AG10803 (cell line): ENCODE measurements at places on chromosomes 2 and 18.

- no peak for DNase-seq
Measured at GRCh38 chr2:24477229-24477628, 13.8 kb upstream of the NCOA1 start.

DNA sequence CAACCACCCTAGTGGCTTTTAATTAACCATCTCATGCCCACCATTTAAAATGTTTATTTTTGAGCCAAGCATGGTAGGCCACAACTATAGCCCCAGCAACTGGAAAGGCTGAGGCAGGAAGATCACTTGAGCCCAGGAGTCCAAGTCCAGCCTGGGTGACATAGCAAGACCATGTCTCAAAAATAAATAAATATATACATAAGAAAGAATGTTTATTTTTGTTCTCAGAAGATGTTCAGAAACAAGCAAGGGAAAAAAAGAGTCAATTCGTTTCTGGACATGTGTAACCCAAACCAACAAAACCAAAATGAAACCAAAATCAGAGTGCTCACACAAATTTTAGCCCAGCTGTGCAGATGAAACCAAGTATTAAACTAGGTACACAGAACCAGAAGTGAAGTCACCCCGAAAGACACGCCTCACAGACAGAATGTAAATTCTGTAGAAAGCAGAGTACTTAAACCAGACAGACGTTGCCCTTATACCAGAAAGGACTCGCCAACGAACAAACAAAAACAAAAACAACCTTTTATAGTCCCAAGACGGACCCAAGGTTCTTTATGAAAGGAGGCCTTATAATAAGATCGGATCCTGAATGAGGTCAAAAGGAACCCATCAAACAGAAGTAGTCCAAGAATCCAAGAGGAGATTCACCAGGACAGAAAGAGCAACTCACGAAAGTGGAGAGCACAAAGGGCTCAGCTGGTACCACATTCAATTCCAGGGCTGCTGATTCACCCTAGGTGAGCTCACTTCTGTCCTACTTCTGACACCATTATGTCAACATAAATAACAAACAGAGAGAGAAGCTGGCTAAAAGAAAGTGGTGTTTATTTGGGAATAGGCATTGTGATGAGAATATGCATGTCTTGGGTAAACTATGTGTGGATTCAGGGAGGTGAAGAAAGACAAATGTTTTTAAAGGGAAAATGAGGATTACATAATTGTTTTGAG, 31.8 kb upstream of the MTCL1 start:
- no peak for DNase-seq

- no peak for DNase-seq
Measured at GRCh38 chr2:55415300-55415699, 4.4 kb downstream of the CCDC88A start.

DNA sequence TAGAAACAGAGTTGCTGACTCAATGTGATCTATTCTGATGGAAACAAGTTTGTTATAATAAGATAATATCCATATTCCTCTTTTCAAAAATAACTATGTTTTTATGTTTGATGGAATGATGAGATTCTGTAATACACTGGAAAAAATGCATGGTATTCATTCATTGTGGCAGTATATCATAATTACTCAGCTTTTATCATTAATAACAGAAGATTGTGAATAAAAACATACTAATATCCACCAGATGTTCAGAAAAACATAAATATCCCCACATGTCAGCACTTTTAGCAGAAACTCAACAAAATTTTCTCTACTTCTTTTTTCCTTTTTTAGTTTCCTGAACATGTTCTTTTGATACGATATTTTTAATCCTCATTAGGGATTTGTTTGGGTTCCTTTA, 130.9 kb upstream of the CAVIN2 start:
- peak; percentile 17 for DNase-seq

GRCh38 chr2:132795220-132795619, 125.2 kb upstream of the LYPD1 start:
- DNase-seq = no peak

DNA sequence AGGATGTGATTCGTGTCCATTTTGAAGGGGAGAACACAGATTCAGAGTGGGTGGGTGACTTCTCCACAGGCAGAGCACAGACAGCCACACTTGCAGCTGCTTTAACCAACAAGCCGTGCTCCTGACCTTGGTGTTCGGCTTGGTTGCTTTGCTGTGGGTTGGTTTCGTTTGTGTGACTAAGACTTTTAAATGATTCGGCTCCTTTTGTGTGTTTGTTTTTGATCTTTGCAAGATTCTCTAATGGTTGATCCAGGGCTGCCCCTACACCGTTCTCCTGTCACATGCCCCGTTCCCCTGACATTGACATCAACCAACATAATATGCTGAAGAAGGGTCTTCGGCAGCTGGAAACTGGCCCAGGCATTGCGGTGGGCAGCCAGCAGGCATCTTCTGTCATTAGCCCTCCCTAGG, 95.9 kb upstream of the MBOAT2 start:
- DNase-seq = no peak

- DNase-seq = no peak
Measured at GRCh38 chr2:241720560-241720959, 13.9 kb upstream of the D2HGDH start.

GRCh38 chr2:57448816-57449215, 597.8 kb upstream of the VRK2 start:
- DNase-seq = no peak

GRCh38 chr18:39487932-39488331, 1922.3 kb upstream of the CELF4 start:
- no peak for DNase-seq

- no peak for DNase-seq
Measured at GRCh38 chr2:103169861-103170260, 408.0 kb downstream of the TMEM182 start.

DNA sequence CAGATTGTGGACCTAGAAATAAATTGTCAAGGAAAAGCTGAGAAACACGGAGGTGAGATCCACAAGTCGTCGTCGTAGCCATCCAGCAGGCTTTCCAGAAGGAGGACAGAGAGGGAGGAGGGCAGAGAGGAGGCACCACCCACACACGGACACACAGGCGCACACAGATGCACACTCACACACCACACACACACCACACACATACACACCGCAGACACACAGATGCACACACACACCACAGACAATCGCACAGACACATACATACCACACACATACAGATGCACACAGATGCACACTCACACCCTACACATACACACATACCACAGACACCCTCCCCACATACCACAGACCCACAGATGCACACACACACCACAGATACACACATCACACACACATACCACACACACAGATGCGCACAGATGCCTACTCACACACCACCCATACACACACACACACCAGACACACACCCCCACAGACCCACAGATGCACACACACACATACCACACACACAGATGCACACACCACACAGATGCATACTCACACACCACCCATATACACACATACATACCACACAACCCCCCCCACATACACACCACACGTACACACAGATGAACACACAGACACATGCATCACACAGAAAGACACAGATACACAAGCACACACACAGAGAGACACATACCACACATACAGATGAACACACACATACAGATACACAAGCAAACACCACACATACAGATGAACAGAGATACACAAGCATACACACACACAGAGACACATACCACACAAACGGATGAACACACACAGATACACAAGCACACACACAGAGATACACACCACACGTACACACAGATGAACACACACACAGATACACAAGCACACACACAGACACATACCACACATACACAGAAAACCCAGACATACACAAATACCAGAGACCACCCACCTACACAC, 12.7 kb upstream of the BOK start:
- DNase-seq = no peak

DNA sequence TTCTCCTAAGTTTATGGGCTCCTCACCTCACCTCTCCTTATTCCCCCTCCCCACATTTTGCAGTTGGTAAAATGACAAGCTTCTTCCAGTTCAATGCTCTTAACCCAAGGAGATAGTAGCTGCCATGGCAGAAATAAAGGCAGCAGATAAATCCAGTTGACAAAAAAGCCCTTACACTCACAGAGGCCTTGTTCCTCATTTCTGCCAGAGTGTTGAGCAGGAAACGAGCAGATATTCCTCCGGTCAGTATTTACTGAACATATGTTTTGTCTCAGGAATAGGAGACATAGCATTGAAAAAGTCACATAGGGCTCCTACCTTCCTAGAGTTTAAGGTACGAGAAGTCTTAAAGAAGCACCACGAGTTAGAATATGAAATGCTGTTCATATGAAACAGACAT, 493.7 kb upstream of the TNP1 start:
- DNase-seq = no peak

GRCh38 chr2:232525791-232526371, at the start of gene CHRND:
CHRND (plus strand) TSS chr2:232526160; CDS start chr2:232526216, 56 bp downstream.
- no peak for DNase-seq

GRCh38 chr2:3040496-3041140, 337.0 kb downstream of the EIPR1 start:
- no peak for DNase-seq

- DNase-seq = no peak
Measured at GRCh38 chr2:237627441-237628246, at the start of gene LRRFIP1. LRRFIP1 (plus strand) TSS chr2:237627587; CDS start chr2:237627645, 58 bp downstream.

GRCh38 chr18:44816050-44816449, 135.4 kb downstream of the SETBP1 start:
- DNase-seq = no peak

DNA sequence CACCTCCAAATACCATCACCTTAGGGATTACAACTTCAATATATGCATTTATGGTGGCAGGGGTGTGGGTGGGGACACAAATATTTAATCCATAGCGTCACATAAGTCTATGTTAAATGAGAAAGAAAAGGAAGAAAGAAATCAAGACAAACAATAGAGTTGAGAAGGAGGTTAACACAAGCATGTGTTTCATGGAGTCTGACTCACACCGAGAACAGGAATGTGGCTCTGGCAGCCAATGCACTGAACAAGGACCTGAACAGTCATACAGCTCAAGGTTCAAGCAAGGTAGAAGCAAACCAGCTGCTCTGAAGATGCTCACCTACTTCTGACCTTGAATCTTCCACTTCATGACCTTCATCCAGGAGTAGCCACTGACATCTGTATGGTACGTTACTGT, 36.2 kb upstream of the LPIN1 start:
- DNase-seq = peak; percentile 81

DNA sequence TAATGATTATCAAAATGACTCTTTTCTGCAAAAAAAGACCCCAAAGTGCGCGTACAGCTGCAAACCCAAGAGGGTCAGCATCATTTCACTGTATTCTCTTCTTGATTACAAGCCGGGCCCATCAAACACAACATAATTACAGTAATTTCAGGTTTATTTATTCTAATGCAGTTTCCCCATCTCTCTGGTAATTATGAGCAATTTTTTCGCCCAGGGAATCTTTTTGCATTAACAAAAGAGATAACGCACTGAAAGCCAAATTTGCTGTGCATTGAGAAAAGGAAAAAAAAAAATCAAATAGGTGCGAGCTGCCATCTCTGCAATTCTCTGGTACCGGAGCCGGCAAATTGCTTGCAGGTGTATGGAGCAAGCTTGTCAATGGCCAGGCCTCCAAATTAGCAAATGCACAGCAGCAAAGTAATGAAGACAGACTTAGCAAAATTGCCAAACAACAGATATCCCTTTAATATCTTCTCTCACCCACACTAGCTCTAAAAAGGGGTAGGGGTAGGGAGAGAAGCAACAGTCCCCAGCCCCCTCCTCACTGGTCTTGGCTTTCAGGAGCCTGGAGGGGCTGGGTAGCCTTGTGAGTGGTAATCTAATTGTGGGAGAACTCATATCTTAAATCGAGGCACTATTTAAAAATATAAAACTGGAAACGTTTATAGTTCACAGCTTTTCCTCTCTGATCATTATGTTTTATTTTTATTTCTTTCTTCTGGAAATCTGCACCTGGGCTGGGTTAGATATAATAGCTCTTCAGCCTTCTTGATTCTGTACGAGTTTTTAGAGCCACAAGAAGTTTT, 6.7 kb downstream of the DLX1 start:
- no peak for DNase-seq

DNA sequence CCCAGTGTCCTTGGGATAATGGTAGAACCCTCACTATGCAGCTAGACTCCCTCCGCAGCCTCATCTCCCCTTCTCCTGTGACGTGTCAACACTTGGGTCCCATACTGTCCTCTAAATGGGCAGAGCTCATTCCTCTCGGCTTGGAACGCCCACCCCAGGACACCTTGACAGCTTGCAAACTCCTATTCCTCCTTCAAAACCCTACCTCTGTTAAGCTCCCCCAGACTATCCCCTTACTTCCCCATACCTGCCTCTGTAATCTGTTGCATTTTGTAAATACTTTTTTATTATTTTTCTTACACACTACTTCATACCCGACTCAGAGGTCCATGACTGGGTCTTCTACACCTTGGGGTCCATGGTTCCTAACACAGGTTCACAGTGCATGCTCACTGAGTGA, 28.0 kb downstream of the STEAP3 start:
- DNase-seq = no peak

DNA sequence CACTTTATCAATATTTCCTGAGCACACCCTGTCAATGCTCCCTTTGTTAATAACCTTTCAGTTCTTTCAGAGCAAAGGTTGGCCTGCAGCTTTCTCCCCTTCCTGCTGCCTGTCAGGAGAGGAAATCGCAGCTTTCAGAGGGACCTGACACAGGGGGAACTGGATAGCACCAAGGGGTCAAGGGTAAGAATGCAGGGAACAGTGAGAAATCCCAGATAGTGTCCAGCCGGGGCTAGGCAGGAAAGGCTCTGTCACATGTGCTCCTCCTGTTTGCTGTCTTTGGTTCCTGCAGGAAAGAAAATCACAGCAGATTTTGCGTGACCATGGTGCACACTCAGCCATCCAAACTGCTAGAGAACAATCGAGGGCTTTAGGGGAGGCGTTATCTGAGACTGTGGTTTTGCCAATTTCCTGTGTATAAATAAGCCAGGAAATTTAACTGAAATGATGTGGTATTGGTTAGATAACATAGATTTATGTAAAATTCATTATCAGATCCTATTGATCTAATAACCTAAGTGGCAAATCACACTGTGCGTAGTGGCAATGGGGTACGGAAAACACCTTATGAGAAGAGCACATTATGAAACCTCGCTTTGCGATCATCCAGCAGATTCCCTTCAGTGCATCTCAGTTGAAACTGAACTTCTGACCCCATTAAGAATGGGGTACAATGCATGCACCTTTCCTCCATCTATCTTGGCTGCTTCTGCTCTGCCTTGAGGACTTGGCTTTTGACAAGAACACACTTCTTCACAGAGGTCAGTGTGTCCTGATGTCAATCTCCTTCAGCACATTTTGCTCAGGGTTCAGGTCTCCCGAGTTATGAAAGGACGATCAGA, 178.0 kb downstream of the ICOS start:
- DNase-seq = no peak
